ENCODE measurements at places on chromosomes 4 and X. TPM values are rescaled to one million over a fixed set of nuclear protein-coding genes. Genes with fewer than 3 reads are reported as not detected.
A peak's percentile ranks its signal among the peaks of the same experiment; 100 is the strongest.

PIN4 gene
- 29.5 TPM for total RNA-seq

RNF4 gene
- total RNA-seq: 38.1 TPM

LEF1 gene
- total RNA-seq: 0.22 TPM

LANCL3 gene
- total RNA-seq: not detected

KANTR gene
- total RNA-seq: 4.4 TPM

DNA sequence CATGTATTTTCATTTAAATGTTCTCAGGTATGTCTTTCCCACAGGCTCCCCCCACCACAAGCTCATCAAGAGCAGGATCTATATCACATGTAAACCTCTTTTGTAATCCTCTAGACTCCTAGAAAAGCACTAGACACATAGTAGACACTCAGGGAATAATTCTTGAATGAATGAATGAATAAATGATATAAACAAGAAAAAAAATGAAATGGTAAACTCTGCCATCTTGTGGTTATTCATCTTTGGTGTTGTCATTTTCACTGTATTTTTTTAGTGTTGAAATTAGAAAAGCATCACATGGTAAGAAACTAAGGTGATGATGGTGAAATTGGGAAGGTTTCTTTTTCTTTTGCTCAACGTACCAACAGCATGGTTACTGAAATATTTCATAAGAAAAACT lies 34.2 kb upstream of the C1GALT1C1 start:
- H3K27me3 ChIP-seq: no peaks in the 10 kb centered on the region
- no peaks in the 10 kb centered on the region for H3K36me3 ChIP-seq
- H3K4me3 ChIP-seq: no peak overlapping the region

DNA sequence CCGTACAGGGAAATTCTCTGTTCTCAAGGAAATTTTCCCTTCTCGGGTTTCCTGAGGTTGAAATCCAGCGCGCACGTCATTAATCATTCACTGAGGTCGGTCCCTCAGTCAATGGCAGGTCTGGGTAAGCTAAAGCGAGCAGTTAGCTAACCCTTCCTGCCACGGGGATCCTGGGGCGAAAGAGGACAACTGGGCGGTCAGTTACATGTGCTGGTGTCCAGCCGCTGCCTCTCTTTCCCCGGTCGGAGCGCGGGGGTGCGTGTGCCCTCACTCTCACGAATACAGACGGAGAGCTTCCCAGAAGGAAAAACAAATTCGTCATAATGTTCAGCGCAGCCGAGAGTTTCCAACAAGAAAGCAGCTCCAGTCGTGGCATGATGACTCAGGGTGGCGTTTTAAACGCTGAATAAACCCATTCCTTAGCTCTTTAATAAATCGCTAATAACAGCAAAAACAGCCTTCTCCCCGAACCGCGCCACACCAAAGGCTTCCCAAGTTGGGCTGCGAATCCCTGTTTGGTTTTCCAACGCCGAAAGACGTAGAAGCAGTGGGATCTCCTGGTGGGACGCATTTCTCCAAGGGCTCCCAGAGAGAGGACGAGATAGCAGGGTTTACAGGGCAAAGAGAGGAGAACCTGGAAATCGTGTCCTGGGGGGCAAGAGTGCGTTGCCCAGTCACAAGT lies 752 bp upstream of the FGF5 start:
- DNase-seq: no peak
- H3K27me3 ChIP-seq: peaks cover 40% of the 10 kb centered on the region
- no peak overlapping the region for H3K4me3 ChIP-seq
- no peaks in the 10 kb centered on the region for H3K4me1 ChIP-seq
- H3K36me3 ChIP-seq: no peaks in the 10 kb centered on the region
- H3K27ac ChIP-seq: no peak overlapping the region

DNA sequence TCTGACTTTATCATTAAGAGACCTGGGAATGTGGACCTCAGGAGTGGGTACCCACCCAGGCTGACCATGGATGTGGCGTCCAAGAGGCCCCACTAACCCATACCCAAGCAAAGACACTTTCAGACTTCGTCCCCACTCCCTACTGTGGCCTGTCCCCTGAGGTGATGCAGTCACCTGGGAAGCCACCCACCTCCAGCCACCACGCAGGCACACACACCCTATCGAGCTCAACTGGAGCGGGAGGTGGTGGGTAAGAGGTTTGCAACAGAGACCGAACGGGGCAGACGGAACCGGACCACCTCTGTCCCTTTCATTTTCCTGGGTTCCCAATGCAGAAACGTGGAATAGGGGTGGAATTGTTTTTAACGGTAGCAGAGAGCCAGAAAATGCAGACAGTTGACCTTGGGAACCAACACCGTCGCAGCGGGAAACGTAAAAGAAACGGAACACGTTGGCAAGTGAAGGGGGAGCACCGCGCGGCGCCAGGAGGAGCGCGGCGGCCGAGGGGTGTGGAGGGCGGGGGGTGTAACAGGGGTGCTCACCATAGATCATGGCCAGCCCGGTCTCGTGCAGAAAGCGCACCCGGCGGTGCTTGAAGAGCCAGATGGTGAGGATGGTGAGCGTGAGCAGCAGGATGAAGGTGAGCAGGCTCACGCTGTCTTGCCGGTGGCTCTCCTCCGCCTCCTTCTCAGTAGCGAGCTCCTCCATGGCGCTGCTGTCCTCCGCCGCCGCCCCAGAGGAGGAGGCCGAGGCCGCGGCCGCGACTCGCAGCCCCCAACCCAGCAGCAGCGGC lies 559 bp downstream of the SLC9A7 start:
- H3K4me3 ChIP-seq: peak overlapping the region; percentile 59
- H3K4me1 ChIP-seq: peaks cover 23% of the 10 kb centered on the region
- H3K27me3 ChIP-seq: no peaks in the 10 kb centered on the region
- H3K36me3 ChIP-seq: no peaks in the 10 kb centered on the region
- no peak overlapping the region for H3K27ac ChIP-seq
- no peak for DNase-seq

DNA sequence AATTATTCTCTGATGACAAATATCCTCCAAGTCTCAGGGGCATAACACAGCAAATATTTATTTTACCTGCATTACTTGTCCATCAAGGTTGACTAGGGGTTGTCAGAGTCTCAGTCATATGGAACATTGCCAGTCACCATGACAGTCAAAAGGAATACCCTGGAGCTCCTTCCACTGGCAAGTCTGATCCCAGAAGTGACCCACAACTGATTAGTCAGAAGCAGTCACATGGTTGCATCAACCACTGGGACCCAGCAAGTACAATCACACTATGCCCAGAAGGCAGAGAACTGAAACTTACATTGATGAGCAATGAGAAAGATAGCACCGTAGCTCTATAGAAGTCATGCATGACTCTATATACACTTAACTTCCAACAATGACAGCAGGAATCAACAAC lies 41.9 kb upstream of the SOD3 start:
- no peak overlapping the region for H3K4me3 ChIP-seq
- H3K27ac ChIP-seq: no peak overlapping the region
- DNase-seq: no peak

GRCh38 chr4:109735566-109736365 lies 5.9 kb upstream of the PLA2G12A start:
- DNase-seq: no peak
- no peak overlapping the region for H3K27ac ChIP-seq
- H3K36me3 ChIP-seq: no peaks in the 10 kb centered on the region
- no peaks in the 10 kb centered on the region for H3K4me1 ChIP-seq

DNA sequence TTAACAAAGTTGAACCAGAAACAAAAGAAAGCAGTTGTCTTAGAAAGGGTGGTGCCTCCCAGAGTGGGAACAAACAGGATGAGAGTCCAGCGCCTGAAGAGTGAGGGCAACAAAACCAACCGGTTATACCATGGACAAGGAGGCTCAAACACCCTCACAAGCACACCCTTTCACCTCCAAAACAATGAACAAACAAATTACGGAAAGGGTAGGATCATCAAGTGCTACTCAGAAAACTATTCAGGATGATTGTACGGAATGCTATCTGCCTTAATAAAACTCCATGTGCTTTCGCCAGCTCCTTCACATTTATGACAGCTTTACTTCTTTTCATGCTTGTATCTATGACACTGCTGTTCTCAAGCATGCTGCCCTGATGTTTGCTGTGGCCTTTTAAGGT lies 26.8 kb downstream of the SLC39A8 start:
- no peaks in the 10 kb centered on the region for H3K4me1 ChIP-seq
- no peaks in the 10 kb centered on the region for H3K27me3 ChIP-seq
- H3K4me3 ChIP-seq: no peak overlapping the region
- DNase-seq: no peak
- no peak overlapping the region for H3K27ac ChIP-seq

DNA sequence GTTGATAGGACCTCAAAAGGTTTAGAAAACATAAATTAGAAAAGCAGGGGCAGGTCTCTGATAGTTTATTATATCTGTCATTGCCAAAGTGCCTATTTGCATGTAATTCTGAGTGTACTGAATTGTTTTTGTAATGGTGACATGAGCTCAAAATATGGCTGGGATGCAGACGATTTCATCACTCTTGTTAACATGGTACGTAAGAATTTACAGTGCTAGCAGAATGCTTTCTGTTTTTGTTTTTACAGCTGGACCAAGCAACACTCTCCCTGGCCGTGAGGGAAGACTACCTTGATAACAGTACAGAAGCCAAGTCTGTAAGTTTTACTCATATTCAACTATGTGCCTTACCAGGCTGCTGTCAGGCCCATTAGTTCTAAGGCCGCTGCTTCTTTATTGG lies 58.1 kb downstream of the PHEX start:
- no peaks in the 10 kb centered on the region for H3K27me3 ChIP-seq
- H3K27ac ChIP-seq: no peak overlapping the region
- H3K4me3 ChIP-seq: no peak overlapping the region

- no peaks in the 10 kb centered on the region for H3K27me3 ChIP-seq
- no peak for DNase-seq
- no peak overlapping the region for H3K4me3 ChIP-seq
- H3K27ac ChIP-seq: no peak overlapping the region
These were observed 3.6 kb upstream of the BBS12 start for GRCh38 chr4:122728856-122729255.

DNA sequence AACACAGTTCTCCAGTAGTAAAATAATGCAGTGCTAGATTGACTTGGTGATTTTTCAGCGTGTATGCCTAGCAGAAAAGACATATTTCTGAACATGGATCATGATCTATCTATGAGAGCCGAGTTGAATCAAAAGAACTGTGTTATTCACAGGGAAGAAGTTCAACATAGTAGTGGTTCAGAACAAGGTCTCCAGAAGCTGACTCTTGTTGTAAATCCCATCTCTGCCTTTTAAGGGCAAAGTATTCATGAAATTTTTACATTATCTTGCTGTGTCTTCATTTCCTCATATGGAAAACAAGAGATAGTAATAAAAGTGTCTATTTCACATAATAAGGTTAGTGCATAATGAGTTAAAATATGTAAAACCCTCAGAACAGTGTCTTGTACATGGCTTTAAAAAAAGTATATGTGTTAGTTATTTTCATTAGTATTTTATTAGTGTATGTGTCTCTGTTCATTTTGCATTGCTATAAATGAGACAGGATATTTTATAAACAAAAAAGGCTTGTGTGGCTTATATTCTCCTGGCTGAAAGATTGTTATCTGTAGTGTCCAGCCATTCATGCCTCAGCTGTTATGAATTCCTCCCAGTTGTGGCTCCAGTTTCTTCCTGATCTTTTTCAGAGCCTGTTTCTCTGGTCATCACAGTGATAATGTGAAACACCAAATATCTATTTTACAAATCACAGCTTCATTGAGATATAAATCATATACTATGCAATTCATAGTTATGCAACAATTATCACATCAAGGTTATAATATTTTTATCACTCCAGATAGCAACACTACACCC lies 1351.2 kb downstream of the STIM2 start:
- no peaks in the 10 kb centered on the region for H3K36me3 ChIP-seq
- H3K27me3 ChIP-seq: no peaks in the 10 kb centered on the region
- no peak overlapping the region for H3K27ac ChIP-seq
- H3K4me1 ChIP-seq: no peaks in the 10 kb centered on the region
- no peak for DNase-seq
- no peak overlapping the region for H3K4me3 ChIP-seq

- no peak overlapping the region for H3K27ac ChIP-seq
- H3K36me3 ChIP-seq: no peaks in the 10 kb centered on the region
- H3K27me3 ChIP-seq: no peaks in the 10 kb centered on the region
- H3K4me1 ChIP-seq: no peaks in the 10 kb centered on the region
- DNase-seq: no peak
These were observed 165.0 kb downstream of the RBM46 start for GRCh38 chr4:154946113-154946512.

DNA sequence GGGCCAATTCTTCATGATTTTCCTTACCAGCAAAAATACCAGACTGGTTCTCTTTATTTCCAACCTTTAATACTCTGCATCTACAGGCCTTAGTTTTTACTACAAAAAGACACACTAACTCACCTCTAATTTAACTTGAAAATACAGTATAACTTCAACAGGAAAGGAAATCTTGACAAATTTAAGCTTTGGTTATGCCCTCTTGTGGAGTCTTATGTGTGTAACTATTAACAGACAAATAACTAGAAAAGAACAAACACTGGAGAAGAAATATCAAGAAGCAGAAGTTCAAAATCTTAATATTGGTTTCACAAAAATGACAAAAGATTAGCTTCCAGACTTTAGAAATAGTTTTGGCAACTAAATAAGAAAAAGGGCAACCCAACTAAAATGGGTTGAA lies 33.0 kb downstream of the PPA2 start:
- H3K36me3 ChIP-seq: 0 out of 3 replicates have a peak, but pooled peaks cover 8% of the 10 kb centered on the region
- no peak overlapping the region for H3K27ac ChIP-seq
- no peak for DNase-seq
- H3K4me1 ChIP-seq: no peaks in the 10 kb centered on the region
- no peak overlapping the region for H3K4me3 ChIP-seq

- no peak for DNase-seq
- peaks cover 30% of the 10 kb centered on the region for H3K36me3 ChIP-seq
- H3K4me1 ChIP-seq: peaks cover 13% of the 10 kb centered on the region
- no peaks in the 10 kb centered on the region for H3K27me3 ChIP-seq
- no peak overlapping the region for H3K4me3 ChIP-seq
These were observed 37.0 kb downstream of the NOP14 start for GRCh38 chr4:2925931-2926860.

DNA sequence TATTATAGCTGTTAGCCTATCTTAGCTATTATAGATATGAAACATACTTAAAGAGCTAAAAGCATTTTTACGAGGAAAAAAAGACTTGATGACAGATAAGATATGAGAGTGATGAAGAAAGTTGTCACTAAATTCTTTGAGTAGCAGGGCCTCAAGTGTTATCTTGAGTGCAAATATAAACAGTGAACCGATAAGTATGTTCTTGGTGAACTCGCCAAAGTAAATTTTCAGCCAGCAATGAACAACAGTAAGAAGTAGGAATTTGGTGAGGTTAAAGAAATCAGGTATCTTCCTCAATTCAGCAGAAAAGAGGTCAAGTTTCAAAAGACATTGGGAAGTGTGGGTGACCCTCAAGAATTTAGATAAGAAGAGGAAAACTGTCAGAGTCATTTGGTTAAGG lies 471.8 kb upstream of the FTHL17 start:
- H3K27ac ChIP-seq: no peak overlapping the region
- no peak overlapping the region for H3K4me3 ChIP-seq
- DNase-seq: no peak
- H3K36me3 ChIP-seq: no peaks in the 10 kb centered on the region
- no peaks in the 10 kb centered on the region for H3K4me1 ChIP-seq
- H3K27me3 ChIP-seq: no peaks in the 10 kb centered on the region
